ENCODE measurements at places on chromosomes 6 and 20. TPM values are rescaled to one million over a fixed set of nuclear protein-coding genes. Genes with fewer than 3 reads are reported as not detected.

The WFDC9 gene
- total RNA-seq: not detected

The SLC18B1 gene
- 7.3 TPM for total RNA-seq

The SLC23A2 gene
- total RNA-seq: 12.4 TPM

The B3GALT4 gene
- 1.6 TPM for total RNA-seq

GRCh38 chr6:33508935-33509926 lies 54.9 kb downstream of the ZBTB9 start:
- ATAC-seq: no peak

GRCh38 chr6:20716865-20717264 lies 182.6 kb downstream of the CDKAL1 start:
- no peak for ATAC-seq

DNA sequence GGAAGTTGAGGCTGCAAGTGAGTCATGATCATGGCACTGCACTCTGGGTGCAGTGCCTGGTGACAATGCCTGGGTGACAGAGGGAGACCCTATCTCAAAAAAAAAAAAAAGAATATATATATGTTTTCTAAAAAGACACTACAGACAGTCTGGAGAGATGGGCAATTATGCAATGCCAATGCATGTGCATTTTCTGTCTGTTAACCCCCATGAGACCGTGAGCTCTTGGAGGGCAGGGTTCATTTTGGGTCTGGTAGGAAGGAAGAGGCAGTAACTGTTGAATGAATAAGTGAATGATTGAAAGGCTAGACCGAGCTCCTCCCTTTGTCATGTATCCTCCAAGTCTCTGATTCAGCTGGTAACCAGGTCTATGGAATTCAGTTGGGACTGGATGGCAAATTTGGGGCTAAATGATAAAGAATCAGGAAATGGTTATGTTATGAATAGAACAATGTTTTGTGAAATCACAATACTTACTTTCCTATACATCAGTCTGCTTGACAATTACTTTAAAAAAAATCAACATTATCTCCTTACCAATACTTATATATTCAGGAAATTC lies 5.6 kb upstream of the BLCAP start:
- ATAC-seq: no peak

DNA sequence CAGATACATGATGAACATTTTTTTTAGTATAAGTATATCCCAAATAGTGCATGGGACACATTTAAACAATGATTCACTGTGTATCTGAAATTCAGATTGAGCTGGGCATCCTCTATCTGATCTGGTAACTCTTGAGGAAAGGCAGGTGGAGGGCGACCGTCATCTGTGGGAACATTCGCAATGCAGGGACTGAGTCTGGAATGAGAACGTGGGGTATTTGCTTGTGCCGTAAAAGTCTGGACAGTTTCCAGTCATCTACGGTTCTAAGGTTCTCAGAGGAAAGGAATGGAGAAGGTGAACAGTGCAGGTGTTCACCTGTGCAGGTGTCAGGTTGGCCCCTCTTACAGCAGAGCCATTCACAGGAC lies 22.6 kb downstream of the CTCFL start:
- no peak for ATAC-seq

DNA sequence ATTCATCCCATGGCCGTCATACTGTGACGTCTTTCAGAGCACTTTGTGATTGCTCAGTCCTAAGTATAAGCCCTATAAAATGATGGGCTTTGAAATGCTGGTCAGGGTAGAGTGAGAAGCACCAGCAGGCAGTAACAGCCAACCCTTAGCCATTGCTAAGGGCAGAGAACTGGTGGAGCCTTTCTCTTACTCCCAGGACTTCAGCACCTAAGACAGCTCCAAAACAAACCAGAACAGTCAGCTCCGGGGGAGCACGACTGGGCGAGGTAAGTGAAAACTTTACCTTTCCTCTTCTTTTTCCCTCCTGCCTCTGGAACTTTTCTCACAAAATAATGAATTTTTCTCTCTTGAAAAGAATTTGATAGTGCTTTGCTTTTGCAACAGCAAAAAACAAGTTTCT lies at the start of gene VIP:
Gene VIP (plus strand): TSS at position 104 of the 400 bp plus-strand sequence. CDS start 1,381 bp downstream, outside the sequence.
- peak; percentile 57 for ATAC-seq

GRCh38 chr20:37922016-37922415 lies 19.1 kb downstream of the VSTM2L start:
- ATAC-seq: no peak

DNA sequence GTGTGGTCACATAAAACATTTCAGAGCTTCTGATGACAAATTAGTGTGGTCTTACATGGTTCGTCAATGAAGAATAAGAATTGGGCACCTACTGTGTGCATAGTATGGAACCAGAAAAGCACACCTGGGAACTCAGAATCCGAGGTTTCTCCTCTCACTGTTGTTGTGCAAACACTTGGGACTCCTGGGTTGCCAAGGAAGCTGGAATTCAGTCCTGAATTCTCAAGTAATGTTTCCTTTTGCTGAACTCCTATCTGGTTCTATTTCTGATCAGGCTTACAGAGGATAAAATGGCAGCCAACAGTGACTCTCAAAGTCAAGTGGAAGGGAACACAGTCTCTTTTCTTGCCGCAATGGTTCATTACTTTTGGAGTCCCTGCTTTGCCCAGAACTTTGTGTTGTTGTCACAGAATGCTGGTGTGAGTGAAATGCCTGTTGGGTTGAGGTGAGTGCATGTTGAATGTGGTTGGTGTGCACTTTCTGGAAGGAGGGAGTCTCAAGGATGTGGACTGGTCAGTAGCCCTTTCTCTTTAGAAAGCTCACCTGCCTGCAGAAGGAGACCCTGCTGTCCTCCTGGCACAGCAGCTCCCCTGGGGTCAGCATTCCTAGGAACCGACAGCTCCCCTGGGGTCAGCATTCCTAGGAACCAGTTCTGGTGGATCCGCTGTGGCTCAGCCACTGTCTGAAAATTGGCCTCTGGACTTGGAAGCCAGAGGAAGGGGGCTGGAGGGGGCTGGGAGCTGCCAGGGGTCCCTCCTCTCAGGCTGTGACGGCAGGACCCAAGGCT lies 1.4 kb downstream of the UNC93A start:
- ATAC-seq: no peak

DNA sequence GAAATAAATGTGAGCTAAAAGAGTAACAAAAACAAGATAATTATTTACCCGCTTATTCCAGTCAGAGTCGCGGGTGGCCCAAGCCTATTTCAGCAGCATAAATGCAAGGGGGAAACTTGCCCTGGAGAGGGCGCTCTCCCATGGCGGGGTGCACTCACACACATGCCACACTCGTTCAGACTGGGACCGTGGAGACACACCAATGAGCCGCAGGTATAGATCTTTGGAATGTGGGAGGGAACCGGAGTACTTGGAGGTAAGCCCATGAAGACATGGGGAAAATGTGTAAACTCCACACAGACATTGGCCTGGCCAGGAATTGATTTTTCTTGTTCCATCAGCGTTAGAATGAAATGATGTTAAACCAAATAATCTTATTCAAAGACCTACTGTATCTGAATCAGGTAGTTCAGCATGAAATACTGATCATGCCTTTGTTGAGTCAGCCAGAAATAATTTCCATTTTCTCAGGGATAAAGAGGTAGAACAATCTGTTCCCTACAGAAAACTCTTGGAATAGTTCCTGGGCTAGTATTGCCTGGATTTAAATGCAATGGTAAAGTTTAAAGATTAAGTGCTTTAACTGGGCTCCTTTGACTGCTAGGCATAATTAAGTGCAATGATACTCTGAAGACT lies 191.5 kb downstream of the MCHR2 start:
- no peak for ATAC-seq

DNA sequence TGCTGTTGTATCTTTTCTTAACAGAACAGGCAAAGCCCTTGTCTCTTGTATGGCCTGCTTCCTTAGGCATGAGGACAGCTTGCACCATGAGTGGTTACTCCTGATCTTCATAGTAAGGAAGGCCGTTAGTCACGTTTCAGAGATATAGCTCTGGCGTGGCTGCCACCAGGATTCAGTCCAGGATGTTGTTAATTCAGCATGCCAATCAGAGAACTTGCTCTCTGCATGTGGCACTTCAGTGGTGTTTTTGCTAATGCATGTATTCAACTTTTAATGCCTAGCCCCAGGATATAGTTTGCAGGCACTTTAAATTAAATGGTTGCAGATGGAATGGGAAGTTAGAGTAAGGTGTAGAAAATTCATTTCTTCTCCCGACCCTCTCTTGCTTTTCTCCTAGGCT lies 20.0 kb downstream of the ARFGEF2 start:
- ATAC-seq: no peak

GRCh38 chr6:75546381-75546780 lies 52.8 kb upstream of the FILIP1 start:
- no peak for ATAC-seq

Data from motor neuron (in vitro differentiated cells).